ENCODE measurements at places on chromosomes 11 and 22. TPM values are rescaled to one million over a fixed set of nuclear protein-coding genes. Genes with fewer than 3 reads are reported as not detected.

Gene HIRA
- total RNA-seq: 75.9 TPM

GRCh38 chr11:76056876-76057275 is 149.4 kb downstream of the WNT11 start:
- DNase-seq: no peak
- H3K27ac ChIP-seq: no peak overlapping the region
- no peaks in the 10 kb centered on the region for H3K4me1 ChIP-seq
- H3K4me3 ChIP-seq: no peak overlapping the region

DNA sequence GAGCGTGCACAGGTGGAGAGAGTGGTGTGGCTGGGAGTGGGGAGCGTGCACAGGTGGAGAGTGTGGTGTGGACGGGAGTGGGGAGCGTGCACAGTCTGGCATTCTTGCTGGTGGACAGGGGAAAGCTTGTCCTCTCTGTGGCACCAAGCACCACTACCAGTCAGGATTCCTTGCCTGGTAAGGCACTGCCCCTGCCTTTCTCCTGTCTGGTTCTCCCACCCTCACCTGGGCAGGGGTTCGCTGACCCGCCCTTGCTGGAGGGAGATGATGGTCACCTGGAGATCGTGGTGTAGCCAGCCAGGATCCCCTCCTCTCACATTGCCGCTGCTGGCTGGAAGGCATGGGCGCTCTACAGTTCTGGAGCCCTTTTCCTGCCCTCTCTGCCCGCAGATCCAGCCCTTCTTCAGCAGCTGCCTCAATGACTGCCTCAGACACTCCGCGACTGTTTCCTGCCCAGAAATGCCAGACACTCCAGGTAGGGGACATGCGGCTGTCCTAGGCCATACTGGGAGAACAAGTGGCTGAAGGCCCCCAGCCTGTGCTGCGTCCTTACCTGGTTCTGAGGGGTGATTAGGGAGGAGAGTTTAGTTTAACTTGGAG is 16.7 kb downstream of the TMEM121B start:
- peaks cover 87% of the 10 kb centered on the region for H3K36me3 ChIP-seq
- H3K4me3 ChIP-seq: no peak overlapping the region
- no peak for DNase-seq
- peaks cover 41% of the 10 kb centered on the region for H3K4me1 ChIP-seq

GRCh38 chr22:23175817-23176644 is 4.3 kb upstream of the BCR start:
- no peak overlapping the region for H3K27ac ChIP-seq
- H3K36me3 ChIP-seq: no peaks in the 10 kb centered on the region
- peaks cover 50% of the 10 kb centered on the region for H3K4me1 ChIP-seq

Gene SCGB1C1
- total RNA-seq: 2.1 TPM

Gene LRRC56
- total RNA-seq: 2.4 TPM

- H3K4me1 ChIP-seq: peaks cover 2% of the 10 kb centered on the region
- DNase-seq: no peak
- no peak overlapping the region for H3K4me3 ChIP-seq
- peaks cover 9% of the 10 kb centered on the region for H3K27me3 ChIP-seq
- H3K36me3 ChIP-seq: no peaks in the 10 kb centered on the region
- H3K27ac ChIP-seq: no peak overlapping the region
Measured at GRCh38 chr11:8086571-8086970, 5.6 kb downstream of the TUB start.

DNA sequence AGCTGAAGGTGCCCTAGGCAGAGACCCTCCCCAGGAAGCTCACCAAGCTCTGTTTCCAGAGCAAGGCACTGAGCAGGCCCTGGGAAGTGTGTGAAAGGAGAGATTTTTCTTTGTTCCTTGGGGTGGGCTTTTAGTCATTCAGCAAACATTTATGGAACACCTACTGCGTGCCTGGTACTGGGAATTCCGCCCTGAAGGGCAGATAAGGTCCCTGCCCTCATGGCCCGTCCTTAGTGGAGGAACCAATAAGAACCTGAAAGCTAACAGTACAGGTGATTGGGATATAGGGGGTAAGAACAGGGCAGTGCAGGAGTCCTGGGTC is 3.9 kb downstream of the TMEM134 start:
- H3K27ac ChIP-seq: peak overlapping the region; percentile 83
- peak overlapping the region; percentile 62 for H3K4me3 ChIP-seq
- H3K36me3 ChIP-seq: peaks cover 6% of the 10 kb centered on the region
- peaks cover 42% of the 10 kb centered on the region for H3K4me1 ChIP-seq

GRCh38 chr11:126523441-126524205 is 168.1 kb downstream of the ST3GAL4 start:
- H3K27ac ChIP-seq: no peak overlapping the region
- H3K36me3 ChIP-seq: no peaks in the 10 kb centered on the region
- no peaks in the 10 kb centered on the region for H3K27me3 ChIP-seq
- DNase-seq: no peak
- H3K4me1 ChIP-seq: no peaks in the 10 kb centered on the region

Gene TENM4
- total RNA-seq: not detected

GRCh38 chr22:26563022-26563421 is 26.9 kb downstream of the TPST2 start:
- no peak overlapping the region for H3K27ac ChIP-seq
- H3K36me3 ChIP-seq: peaks cover 36% of the 10 kb centered on the region
- DNase-seq: peak; percentile 53
- peaks cover 79% of the 10 kb centered on the region for H3K4me1 ChIP-seq

Gene CTSW
- 1,016 TPM for total RNA-seq

DNA sequence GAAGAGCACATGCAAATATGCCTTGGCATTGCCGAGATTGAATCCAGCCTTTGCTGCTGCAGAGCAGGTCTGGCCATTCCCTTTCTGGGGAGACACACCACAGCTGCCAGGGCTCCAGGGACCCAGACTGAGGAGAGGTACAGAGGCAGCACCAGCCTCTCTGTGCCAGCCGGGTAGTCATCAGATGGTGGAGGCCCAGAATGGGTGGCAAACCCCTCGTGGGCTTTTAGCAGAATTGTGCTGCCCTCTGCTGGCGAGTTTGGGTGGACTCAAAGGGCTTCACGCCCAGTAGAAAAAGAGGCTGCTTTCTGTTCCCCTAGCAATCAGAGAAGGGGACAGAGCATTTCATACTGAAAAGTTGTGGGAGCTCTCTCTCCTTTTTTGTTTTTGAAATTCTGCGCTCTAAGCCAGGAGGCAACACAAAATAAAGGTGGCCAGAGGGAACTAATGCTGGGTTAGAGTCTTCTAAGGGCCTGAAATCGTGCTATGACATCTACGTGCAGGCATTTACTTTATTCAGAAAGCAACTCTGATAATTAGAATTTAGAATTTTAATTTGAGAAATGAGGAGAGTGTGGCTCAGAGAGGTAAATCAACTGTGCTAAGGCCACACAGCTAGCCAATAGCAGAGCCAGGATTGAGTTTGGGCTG is 158.8 kb upstream of the NAV2 start:
- H3K4me3 ChIP-seq: no peak overlapping the region
- no peaks in the 10 kb centered on the region for H3K4me1 ChIP-seq
- DNase-seq: peak; percentile 66
- H3K27ac ChIP-seq: no peak overlapping the region

DNA sequence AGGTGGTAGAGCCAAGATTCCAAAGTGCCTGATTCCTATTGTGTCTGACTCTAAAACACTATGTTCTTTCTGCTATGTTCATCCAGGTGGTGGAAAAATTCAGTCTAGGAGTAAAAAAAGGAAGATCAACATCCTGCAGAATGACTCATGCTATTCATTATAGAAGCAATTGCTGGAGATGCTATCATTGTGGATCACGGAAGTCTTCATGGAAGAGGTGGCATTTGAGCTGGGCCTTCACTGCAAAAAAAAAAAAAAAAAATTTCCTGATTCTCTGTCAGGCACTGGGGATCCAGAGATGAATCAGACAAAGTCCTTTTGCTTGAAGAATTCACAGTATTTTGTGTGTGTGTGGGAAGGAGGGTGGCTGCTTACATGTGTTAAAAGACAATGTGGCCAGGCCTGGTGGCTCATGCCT is 1.4 kb upstream of the UVRAG start:
- H3K27me3 ChIP-seq: no peaks in the 10 kb centered on the region
- no peak overlapping the region for H3K27ac ChIP-seq
- H3K4me1 ChIP-seq: peaks cover 19% of the 10 kb centered on the region
- H3K36me3 ChIP-seq: no peaks in the 10 kb centered on the region

Gene RSF1
- 87.3 TPM for total RNA-seq

Gene USP35
- 8.5 TPM for total RNA-seq

GRCh38 chr11:122002047-122002446 is 114.0 kb downstream of the BLID start:
- peaks cover 2% of the 10 kb centered on the region for H3K27me3 ChIP-seq
- H3K4me1 ChIP-seq: no peaks in the 10 kb centered on the region
- no peak overlapping the region for H3K27ac ChIP-seq
- H3K36me3 ChIP-seq: no peaks in the 10 kb centered on the region
- no peak overlapping the region for H3K4me3 ChIP-seq
- DNase-seq: no peak

All from natural killer cell (primary cell).